Activated CD4-positive, alpha-beta memory T cell treated with anti-CD3 and anti-CD28 coated beads, Interleukin-2, amount 10 ng/mL, durations not matched to agents 7 days and 5 days (primary cell): ENCODE measurements at places on chromosomes 2 and 18. TPM values are rescaled to one million over a fixed set of nuclear protein-coding genes. Genes with fewer than 3 reads are reported as not detected.

RAB6C gene
- total RNA-seq = not detected

- no peak for DNase-seq
Observed at GRCh38 chr2:91477731-91478672, 2786.5 kb downstream of the RPIA start.

GRCh38 chr2:5520463-5520972 is 171.7 kb upstream of the SOX11 start:
- DNase-seq = no peak

- no peak for DNase-seq
Observed at GRCh38 chr2:63675026-63675425, 86.3 kb downstream of the MDH1 start.

DNA sequence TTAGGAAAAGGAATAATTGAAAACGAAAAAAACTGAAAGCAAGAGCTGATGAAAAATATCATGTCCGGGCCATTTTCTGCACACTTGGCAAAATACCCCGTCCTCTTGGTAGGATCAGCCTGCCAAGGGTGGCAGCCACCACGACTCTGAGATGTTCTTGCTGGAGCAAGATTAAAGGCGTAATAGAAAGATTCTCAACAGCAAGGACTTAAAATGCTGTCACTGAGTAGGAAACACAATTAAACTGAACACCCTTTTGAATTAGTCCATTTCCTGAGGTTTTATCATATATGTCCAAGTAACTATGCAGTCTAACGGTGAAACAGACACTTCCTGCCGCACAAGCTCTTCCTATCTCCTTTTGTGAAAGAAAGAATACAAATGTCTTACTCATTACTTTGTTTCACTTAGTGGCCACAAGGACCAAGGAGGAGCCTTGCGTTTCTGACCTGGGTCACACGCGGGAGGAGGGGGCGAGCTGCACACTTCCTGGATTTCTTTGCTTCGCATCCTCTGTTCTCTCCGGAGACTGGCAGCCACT is 222.7 kb downstream of the PIEZO2 start:
- no peak for DNase-seq

GRCh38 chr2:168192839-168193616 is 54.4 kb downstream of the STK39 start:
- DNase-seq = peak; percentile 62

DNA sequence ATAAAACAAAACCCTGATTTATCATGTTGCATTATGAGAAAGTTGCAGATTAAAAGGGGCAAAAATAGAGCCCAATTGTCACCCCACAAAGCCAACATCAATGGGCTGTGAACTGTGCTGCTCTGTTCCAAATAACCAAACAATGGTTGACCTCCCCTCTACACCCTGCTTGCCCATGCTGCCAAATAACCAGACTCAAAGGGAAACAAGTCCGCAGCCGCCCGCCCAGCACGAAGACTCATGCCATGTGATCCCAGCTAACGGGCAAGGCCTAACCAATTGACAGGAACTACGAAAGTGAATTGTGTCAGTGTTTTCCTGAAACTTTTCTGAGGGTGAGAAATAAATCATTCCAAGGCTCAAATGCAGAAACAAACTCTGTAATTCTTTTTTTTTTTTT is 97.9 kb upstream of the RIOK3 start:
- DNase-seq = no peak

GRCh38 chr2:108385411-108386071 is 7.8 kb downstream of the SULT1C4 start:
- no peak for DNase-seq

GRCh38 chr2:212536817-212537725 is 1.5 kb downstream of the ERBB4 start:
- DNase-seq = no peak

GRCh38 chr2:122750808-122751207 is 995.4 kb downstream of the TSN start:
- DNase-seq = no peak

DYNAP gene
- not detected for total RNA-seq

DNA sequence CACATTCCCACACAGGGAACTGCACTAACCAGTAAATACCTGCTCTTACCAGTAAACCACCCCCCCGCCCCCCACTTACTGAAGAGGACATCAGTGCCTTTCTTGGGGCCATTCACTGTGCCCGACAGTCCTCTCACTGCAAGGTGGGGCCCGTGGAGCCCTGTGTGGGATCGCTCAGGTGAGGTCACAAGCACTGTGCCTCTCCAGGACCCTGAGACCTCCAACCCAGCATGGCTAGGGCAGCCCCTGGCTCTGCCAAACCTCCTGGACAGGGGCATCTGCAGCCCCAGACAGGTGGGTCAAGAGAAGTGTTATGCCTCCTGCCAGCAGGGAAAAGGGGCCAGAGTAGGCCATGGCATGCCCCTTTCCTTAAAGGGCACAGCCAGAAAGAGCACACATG is 6.7 kb upstream of the NEURL3 start:
- no peak for DNase-seq

UGT1A10 gene
- total RNA-seq = not detected

GRCh38 chr2:207264310-207264709 is 98.6 kb upstream of the KLF7 start:
- no peak for DNase-seq

DNA sequence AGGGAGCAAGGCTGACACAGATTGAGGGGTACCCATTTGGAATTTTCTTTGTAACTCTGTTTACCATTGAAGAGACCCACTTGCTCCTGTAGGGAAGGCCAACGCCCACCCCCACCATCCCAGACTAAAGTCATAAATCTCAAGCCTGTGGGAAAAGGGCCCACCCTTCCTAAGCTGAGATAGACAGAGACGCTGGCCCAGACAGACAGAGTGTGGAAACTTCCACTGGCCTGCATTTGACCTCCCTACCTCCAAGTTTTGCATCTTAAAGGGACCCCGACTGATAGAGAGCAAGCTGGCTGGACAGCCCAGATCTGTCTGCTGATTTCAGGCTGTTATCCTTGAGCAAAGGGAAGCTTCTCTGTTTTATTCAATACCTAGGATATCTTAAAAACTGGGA is 48.2 kb upstream of the SLC14A2 start:
- no peak for DNase-seq

CHRND gene
- total RNA-seq = not detected

- no peak for DNase-seq
Observed at GRCh38 chr18:41395695-41396094, 559.3 kb upstream of the PIK3C3 start.

SPATA3 gene
- not detected for total RNA-seq

DNA sequence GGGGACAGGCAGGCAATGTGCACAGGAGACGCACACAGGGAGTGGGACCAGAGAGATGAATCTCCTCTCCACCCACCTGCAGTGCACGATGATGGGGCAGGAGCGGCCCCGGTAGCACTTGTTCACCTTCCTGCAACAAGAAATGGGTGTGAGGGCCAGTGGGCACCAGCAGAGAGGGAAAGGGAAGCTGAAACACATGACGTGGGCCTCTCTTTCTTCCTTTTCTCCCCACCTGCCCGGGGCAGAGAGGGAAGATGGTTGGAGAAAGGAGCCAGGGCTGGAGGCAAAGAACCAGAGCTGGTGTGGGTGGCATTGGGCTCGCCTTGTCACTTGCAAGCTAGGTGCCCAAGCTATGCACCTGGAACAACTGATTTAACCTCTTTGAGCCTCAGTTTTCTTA is 12.2 kb downstream of the DNAJB2 start:
- DNase-seq = no peak

- peak; percentile 63 for DNase-seq
Observed at GRCh38 chr2:43293744-43294695, 67.6 kb upstream of the ZFP36L2 start.

DNA sequence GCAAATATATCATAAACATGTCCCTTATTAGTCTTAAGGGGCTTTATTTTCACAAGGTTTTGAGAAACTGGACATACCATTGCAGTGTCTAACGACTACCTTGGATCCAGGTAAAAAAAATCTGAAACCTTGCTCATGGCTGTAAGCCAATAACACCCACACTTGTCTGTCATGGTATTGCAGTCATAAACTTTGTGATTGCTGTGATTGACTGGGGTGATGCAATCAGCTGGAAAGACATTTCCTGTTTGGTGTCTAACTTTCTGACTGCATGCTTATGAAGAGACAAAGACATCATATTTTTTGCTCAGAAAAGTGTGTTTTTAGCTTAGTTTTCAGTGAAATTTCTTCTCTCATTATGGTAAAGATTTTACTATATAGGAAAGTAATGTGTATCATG is 635.0 kb downstream of the TSN start:
- no peak for DNase-seq

SUPT7L gene
- 36.5 TPM for total RNA-seq

GRCh38 chr2:1947316-1947715 is 203.0 kb upstream of the PXDN start:
- DNase-seq = no peak

- DNase-seq = no peak
Observed at GRCh38 chr2:237715459-237715947, 83.1 kb upstream of the RBM44 start.

RAB11FIP5 gene
- 22.6 TPM for total RNA-seq

- no peak for DNase-seq
Observed at GRCh38 chr2:152355409-152355831, 20.4 kb downstream of the FMNL2 start.

PLEKHM3 gene
- 5.4 TPM for total RNA-seq

HOXD12 gene
- total RNA-seq = not detected

DNA sequence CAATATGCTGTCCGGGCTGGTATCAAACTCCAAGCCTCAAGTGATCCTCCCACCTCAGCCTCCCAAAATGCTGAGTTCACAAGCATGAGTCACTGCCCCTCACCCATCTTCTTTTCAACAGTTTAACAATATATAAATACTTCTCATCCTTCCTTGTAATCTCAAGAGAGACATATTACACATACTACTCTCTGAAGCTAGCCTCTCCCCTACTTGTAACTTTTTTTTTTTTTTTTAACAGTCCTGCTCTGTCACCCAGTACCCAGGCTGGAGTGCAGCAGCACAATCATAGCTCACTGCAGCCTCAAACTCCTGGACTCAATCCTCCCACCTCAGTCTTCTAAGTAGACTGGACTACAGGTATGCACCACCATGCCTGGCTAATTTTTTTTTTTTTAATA is 5.7 kb downstream of the GFPT1 start:
- no peak for DNase-seq

DNA sequence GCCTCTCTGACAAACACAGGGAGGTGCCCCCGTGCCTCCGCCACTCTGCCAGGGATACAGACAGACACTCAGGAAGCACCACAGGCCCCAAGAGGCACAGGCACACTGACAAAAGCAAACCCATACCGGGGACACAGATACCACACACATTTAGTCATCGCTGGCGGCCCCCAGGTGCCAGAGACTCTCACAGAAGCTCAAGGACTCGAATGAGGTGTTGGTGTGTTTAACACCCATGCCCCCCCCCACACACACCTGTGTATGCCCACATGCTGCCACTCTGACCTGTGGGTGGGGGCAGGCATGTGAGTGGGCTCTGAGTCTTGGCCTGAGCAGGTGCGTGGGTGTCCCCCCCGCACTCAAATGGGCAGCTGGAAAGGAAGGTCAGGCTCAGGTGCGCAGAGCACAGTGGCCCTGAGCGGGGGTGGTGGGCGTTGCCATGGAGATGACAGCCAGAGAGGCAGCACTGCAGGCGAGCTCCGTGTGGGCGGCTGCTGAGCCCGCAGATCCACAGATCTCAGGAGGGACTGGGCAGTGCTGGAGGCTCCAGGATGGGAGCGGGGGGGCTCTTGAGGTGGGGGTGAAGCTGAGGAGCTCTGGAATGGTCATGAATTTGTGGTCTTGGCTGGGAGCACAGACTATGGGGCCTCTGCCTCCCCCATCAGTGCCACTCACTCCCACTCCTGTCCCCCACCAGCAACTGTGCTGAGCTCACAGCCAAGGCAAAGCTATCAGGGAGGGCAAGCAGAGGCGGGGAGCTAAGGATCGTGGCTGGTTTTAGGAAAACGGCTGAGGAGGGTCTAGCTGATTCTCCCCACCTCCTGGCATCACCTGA is 73.9 kb upstream of the TAF1B start:
- DNase-seq = no peak

- DNase-seq = peak; percentile 60
Observed at GRCh38 chr2:24613154-24613814, 122.2 kb downstream of the NCOA1 start.

GRCh38 chr18:35409911-35410310 is 32.8 kb upstream of the ZNF396 start:
- no peak for DNase-seq

DNA sequence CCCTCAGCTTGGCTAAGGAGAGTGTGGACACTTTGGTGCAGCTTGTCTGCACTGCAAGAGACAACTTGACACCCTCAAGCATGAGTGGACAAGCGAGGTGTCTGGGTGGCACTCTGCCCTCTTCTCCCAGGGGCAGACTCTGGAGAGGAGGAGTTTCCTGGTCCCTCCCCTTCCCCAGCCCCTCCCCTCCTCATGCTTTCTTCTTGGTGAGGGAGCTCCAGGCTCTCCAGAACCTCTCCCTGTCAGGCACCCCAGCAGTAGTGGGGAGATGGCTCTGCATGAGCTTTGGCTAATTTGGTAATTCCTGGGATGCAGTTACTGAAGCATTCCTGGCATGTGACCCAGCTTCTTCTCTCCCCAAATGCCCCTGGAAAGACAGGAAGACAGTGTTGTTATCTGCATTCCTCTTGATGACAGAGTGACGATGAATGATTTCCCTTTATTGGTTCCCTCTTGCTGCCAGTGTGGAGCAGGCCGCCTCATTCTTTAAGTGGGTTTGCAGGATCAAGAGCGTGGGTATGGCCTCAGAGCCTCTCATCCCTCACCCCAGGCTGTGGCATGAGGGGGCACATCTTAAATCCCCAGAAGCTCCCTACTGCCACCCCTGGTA is 89.2 kb downstream of the STPG4 start:
- DNase-seq = no peak

ZNF396 gene
- 0.95 TPM for total RNA-seq

DNA sequence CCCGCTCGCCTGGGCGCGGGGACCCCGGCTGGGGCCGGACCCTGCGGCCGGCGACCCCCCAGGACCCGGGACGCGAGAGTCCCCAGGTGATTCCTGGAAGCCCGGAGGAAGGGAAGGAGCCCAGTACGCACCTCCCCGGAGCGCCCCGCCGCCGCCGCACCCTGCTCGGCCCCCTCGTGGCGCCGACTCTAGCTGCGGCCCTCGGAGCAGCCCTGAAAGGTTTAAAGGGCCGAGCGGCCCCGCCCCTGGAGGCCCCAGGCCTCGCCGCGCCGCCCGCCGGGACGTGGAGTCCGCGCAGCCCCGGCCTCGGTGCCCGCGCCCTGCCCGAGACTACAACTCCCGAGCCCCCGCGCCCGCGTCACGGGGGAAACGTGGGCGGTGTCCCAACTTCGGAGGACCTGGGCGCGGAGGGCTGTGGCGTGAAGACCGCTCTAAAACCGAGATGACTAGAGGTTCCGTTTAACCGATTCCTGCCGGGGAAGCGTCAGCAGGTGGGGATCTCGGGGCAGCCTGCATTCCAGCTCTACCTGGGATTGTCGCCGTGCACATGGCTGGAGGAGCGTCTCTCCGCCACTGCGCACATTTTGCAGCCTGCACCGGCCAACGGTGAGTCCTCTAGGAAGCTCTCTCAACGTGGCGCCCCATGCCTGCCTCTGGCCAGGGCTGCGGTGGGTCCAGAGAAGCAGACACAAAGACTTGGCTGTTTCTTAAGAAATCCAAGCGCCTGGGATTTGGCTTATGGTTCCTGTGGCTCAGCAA is at the start of gene TMEM150A:
TMEM150A (minus strand) TSS at position 223 of the 759 bp plus-strand sequence. CDS start 750 bp downstream, outside the sequence.
- DNase-seq = peak; percentile 81

- DNase-seq = no peak
Observed at GRCh38 chr18:34998661-34999060, 42.6 kb upstream of the MAPRE2 start.

CYS1 gene
- total RNA-seq = 0.71 TPM

- no peak for DNase-seq
Observed at GRCh38 chr18:35163014-35163539, 77.8 kb upstream of the ZNF397 start.
